ENCODE measurements at places on chromosomes 5 and 9. TPM values are rescaled to one million over a fixed set of nuclear protein-coding genes. Genes with fewer than 3 reads are reported as not detected.

SLC24A2 gene
- total RNA-seq = 7.3 TPM

RGMB gene
- 34.3 TPM for total RNA-seq

PCDHGA8 gene
- total RNA-seq = 5.3 TPM

CHMP5 gene
- total RNA-seq = 30.9 TPM

SMIM33 gene
- total RNA-seq = not detected

PKD2L2 gene
- not detected for total RNA-seq

HSPA9 gene
- 751 TPM for total RNA-seq

SPAAR gene
- total RNA-seq = not detected

C5orf34 gene
- 11.8 TPM for total RNA-seq

TMOD1 gene
- total RNA-seq = 0.69 TPM

IL4 gene
- total RNA-seq = not detected

ABLIM3 gene
- total RNA-seq = 2.2 TPM

PCDHGB4 gene
- 16.6 TPM for total RNA-seq

RNF208 gene
- total RNA-seq = 1.9 TPM

Data from GM23338 (cell line).